NCI-H2081 (cell line): ENCODE measurements at places on chromosomes 5 and 9.

- no peak for DNase-seq
These were observed 7.3 kb downstream of the ISCA1 start for GRCh38 chr9:86274821-86275643.

DNA sequence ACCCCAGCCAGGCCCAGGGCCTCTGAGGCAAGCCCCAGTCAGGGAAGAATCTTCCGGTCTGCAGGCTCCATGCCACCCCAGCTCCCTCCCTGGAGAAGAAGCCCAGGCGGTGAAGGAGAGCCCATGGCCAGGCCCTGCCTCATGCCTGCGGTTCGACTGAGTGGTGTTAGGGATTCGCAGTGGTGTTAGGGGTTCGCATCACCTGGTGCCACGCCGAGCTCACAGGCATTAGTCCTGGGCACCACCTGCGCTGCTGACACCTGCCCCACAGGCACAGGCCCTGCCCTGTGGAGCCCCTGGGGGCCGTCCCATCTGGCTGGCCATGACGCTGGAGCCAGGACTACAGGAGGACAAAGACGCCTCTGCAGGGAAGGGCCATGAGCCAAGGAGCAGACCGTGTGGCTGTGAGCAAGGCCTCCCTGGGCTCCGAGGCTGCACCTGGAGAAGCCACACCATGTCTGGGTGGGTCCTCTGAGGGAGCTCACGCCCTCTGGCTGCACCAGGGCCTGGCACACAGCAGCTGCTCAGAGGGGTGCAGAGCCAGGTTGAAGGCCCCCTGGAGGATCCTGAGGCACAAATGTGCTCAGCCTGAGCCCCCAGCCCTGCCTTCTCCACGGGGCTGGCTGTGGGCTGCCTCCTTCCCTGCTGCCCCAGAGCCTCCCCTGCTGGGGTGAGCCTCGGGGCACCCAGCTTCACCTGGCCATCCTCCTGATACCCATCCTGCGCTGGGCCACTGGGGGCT, 27.6 kb upstream of the RNF130 start:
- no peak for DNase-seq

GRCh38 chr9:111904891-111905291, 8.3 kb downstream of the UGCG start:
- DNase-seq: no peak

DNA sequence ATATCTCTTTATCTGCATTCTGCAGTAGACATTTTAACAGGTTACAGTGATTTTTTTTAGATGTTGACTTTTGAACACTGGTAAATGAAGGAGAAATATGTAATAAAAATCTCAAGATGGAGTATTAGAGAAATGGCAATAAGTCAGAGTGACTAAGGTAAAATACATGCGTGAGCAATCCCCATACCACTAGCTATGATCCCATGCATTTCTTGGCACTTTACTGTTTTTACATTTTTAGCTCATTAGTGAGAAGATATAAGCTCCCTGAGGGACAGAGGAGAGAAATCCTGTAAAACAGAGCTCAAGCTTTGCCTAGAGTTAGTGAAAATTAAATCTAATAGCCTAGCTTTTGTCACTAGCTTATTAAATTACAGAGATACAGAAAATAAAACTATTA, 181.9 kb upstream of the TRPM3 start:
- DNase-seq: no peak

DNA sequence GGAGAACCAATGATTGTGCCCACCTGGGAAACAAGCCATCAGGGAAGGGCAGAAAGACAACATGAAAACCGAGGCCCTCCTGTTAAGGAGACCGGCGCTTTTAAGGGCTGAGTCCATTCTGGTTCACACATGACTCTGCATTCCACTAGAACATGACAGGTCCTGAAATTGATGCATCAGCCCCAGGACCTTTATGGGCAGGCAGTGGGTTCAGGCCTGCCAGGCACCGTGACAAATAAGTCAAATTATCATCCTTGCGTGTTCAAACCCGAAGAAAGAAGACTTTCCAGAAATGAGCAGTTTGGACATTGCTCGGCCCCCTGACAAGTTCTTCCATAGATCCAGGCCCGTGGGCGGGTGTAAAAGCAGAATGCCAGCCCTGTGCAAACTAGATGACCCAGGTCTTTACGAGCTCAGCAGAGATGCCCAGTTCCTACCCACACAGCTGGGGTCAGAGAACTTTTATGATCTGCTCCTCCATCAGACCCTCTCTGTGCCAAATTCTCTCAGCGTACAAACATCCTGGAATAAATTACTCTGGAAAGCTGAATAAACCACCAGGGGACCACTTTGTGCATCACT, 295.5 kb upstream of the WWC1 start:
- DNase-seq: peak; percentile 8

DNA sequence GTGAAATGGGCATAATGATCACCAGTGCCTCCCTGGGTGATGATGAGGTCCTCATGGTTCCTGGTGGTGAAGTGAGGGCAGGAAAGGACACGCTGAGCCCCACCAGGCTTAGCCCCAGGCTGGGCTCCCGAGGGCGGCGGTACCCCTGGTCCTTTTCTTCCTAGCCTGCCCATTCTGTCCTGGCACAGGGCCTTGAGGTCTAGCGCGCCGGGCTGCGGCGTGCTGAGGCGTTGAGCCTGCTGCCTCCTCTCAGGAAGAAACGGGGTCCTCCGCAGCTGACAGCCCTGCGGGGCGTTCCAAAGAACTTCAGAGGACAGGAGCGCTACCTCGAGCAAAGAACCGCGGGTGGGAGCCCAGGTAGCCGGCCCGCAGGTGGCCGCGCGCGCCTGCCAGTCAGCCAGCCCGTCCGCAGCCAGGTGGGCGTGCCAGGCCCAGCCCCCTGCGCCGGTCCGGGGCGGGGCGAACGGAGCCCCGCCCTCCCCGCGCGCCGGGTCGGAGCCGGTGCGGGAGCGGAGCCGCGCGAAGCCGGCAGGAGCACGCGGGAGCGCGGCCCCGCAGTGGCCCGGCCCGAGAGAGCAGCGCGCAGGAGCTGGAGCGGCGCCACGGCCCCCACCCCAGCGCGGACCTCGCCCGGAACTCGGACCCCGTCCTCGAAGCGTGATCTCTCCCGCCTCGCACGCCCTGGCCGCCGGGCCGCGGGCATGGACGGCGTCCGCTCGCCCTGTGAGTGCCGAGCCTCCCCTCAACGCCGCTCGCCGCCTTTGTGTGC, at the start of gene WNK2:
TSS of gene WNK2 (plus strand) at position 477 of the 769 bp plus-strand sequence. CDS start 791 bp downstream, outside the sequence.
- peak; percentile 48 for DNase-seq

- no peak for DNase-seq
These were observed 64.2 kb upstream of the OLFM1 start for GRCh38 chr9:135023088-135023785.

- no peak for DNase-seq
These were observed 19.1 kb upstream of the JADE2 start for GRCh38 chr5:134506054-134507039.

- DNase-seq: no peak
These were observed 106.4 kb upstream of the ELL2 start for GRCh38 chr5:96067894-96068614.

- DNase-seq: no peak
These were observed 75.1 kb downstream of the PTTG1 start for GRCh38 chr5:160496784-160497183.

DNA sequence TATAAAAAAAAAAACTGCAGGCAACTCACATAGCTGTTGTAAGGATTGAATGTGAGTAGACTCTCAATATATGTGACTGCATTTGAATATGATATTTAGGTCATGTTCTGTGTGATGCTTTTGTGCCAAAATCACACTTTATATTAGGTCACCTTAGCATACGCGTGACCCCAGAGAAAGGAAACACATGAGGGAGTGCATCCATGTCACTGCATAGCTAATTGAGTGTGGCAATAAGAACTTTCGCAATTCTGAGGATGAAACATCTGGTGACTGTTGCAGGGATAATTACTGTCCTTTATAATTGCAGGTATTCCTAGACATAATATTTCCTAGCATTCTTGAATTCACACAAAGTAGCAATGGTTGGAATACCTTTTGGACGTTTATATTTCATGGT, 459.5 kb upstream of the KLF4 start:
- no peak for DNase-seq

DNA sequence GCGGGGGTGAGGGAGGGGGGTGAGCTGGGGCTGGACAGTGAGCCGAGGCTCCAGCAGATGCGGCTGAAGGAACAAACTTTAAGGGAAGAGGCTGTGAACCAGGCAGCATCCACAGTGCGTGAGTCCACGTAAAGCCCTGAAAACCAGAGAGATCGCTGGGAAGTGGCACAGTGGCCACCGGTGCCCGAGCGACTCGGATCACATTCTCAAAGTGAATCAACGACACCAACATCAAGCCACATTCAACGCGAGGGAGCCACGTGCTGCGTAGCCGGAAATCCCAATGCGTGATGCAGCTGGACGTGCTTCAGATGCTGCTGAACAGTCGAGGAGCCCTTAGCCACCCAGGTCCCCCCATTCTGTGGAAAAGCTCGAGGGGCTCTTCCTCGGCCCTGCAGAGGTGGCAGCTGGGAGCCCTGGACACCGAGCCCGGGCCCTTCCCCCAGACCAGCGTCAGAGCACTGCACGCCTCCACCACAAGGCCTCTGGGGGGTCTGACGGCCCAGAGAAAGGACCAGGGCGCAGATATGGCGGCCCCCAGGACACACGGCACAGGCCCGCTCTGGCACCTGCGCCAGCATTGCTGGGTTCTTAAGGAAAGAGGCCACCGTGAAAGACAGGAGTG, 53.7 kb upstream of the EXOC3 start:
- DNase-seq: no peak

DNA sequence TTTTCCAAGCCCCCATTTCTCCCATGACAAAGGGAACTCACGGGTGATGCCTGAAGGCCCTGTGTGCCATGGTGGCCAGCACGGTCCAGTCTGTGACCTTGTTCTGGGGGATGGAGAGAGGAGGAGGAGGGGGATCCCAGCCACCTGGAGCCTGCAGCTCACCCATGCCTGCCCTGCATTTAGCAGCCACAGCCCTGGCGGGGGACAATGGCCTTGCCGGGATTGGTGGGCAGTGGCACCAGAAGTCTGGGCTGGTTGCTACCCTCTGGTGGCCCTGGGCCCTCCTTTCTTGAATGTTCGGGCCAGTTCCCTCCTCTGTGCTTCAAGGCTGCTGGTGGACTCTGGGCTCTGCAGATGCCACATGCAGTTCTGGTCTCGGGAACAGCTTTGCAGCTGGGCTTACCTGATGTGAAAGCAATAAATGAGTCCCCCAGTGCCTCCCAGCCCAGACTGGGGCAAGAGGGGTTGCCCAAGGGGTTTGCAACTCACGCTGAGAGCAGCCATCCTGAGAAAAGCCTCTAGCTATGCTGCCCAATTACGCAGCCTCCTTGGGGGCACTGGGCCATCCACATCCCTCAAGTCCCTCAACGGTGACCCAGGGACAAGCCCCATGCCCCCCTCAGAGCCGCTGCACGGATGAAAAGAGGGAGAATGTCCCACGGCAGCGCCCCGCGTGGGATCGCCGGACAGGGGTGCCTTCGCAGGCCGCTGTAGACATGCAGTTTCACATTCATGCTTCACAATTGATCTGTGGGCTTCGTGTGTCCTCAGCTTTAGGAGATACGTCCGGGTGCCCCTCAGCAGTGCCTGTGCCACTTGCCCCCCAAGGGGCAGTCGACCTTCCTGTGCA, 49.2 kb upstream of the FCN1 start:
- DNase-seq: no peak

DNA sequence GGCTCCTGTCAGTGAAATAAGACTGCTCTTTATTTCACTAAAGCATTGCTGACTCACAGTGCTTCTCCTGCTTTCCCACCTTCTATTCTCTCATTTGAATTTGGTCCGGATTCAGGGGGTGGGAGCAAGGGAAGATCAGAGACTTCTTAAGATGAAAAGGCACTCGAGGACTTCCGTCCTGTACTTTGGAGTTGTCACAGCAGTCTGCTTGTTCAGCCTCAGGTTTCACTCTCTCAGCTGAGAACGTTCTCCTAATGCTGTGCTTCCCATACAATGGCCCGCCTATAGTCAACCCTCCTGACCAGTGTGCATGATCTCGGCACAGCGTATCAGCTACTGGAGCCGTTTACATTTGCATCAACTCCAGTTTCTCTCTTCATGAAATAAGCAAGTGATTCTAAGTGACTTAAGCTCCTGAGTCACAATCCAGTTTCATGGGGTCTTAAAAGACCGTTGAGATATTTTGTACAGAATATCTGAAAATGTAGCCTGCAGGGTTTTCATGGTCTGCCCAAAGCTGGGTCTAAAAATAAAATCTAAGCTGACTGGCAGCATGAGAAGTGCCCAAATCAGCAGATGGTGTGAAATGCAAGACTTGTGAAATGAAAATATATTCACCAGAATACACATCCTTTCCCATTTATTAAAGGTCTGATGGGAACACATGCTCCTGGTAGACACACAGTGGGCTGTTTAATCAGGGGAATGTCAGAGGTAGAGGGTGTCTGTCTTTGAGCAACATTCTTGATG, 145.0 kb downstream of the ADCY2 start:
- no peak for DNase-seq

DNA sequence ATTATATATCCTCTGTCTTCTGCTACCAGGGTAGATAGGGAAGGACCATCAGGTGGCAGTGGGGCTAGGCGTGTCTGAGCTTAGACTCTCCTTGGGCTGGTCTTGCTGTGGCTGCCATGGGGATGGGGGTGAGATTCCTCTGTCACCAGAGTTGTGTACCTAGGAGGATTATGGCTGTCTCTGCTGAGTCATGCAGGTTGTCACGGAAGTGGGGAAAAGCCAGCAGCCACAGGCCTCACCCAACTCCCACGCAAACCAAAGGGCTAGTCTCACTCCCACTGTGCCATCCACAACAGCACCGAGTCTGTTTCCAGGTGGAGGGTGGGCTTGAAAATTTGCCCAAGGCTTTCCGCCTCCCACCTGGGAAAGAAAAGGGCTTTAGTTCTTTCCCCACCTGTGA, 476.1 kb downstream of the CYLC2 start:
- no peak for DNase-seq

DNA sequence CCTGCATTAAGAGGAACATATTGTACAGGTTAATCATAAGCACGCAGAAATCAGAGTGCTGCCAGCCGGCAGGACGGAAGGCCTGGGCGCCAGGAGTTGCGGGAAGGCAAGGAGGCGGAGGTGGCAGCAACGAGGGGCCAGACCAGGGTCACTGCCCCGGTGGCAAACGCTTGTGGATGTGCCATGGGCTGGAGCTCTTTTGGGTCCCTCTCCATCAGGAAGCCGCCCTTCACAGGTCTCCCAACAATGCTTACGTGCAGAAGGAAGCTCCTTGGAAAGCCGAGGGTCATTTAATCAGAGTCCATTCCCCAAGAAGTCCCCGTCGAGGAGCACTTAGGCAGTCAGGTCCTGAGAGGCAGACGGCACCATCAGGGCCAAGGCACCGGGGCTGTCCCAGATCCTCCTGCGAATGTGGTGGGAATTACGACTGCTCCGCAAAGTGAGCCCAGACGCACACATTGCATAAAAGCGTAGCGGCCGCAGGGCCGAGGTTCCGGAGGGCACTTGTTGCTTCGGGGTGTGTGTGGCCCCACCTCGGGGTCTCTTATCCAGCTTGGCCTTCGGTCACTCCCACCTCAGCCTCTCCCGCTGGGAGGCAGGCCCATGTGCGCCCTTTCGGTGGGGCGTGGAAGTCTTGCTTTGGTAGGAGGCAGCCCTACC, 20.5 kb downstream of the MRPL36 start:
- DNase-seq: no peak
